Cardiac muscle cell (in vitro differentiated cells and primary cell): ENCODE measurements at places on chromosomes 16 and 17. TPM values are rescaled to one million over a fixed set of nuclear protein-coding genes. Genes with fewer than 3 reads are reported as not detected.

The MAP2K6 gene
- 13.1 and 14.2 TPM in 2 replicates for polyA plus RNA-seq

The CLEC19A gene
- polyA plus RNA-seq: not detected in 2 replicates

The SPDYE4 gene
- not detected in 2 replicates for polyA plus RNA-seq

The TMEM235 gene
- polyA plus RNA-seq: 1.7 and 2.3 TPM in 2 replicates

The SLC5A10 gene
- polyA plus RNA-seq: not detected in 2 replicates

The TPSAB1 gene
- not detected in 2 replicates for polyA plus RNA-seq

The CES2 gene
- 69.1 and 94.3 TPM in 2 replicates for polyA plus RNA-seq

The EIF5A gene
- polyA plus RNA-seq: 719 and 988 TPM in 2 replicates

The KAT2A gene
- polyA plus RNA-seq: 89.0 and 121 TPM in 2 replicates

The CLEC3A gene
- polyA plus RNA-seq: not detected in 2 replicates

The ASPA gene
- polyA plus RNA-seq: not detected in 2 replicates

The CRLF3 gene
- 19.9 and 24.1 TPM in 2 replicates for polyA plus RNA-seq

The MMP25 gene
- polyA plus RNA-seq: 4.3 and 5.8 TPM in 2 replicates

The RNF112 gene
- polyA plus RNA-seq: 0.66 and 0.79 TPM in 2 replicates

The CD300LB gene
- not detected in 2 replicates for polyA plus RNA-seq

The TMEM204 gene
- polyA plus RNA-seq: 0.44 and 1.6 TPM in 2 replicates

The ANKFN1 gene
- polyA plus RNA-seq: 0.55 TPM in 1 of 2 replicates, not detected in the other

The PALB2 gene
- 10.8 and 13.8 TPM in 2 replicates for polyA plus RNA-seq

The ARHGAP27 gene
- polyA plus RNA-seq: 5.6 and 12.3 TPM in 2 replicates

The HID1 gene
- 45.4 and 57.3 TPM in 2 replicates for polyA plus RNA-seq

The KRT27 gene
- not detected in 2 replicates for polyA plus RNA-seq

The PERCC1 gene
- polyA plus RNA-seq: not detected in 2 replicates

The CNTNAP4 gene
- 0.29 TPM in 1 of 2 replicates, not detected in the other for polyA plus RNA-seq

The ADAM11 gene
- 22.3 and 29.1 TPM in 2 replicates for polyA plus RNA-seq

The AIPL1 gene
- not detected in 2 replicates for polyA plus RNA-seq

The HBZ gene
- not detected in 2 replicates for polyA plus RNA-seq

The ADCY7 gene
- 9.3 and 13.6 TPM in 2 replicates for polyA plus RNA-seq

The ADGRG3 gene
- polyA plus RNA-seq: 0.41 TPM in 1 of 2 replicates, not detected in the other

The KRTAP2-1 gene
- polyA plus RNA-seq: not detected in 2 replicates

The CDT1 gene
- 15.9 and 17.9 TPM in 2 replicates for polyA plus RNA-seq

The KRT15 gene
- polyA plus RNA-seq: 0.15 TPM in 1 of 2 replicates, not detected in the other

The ADAMTS18 gene
- not detected in 2 replicates for polyA plus RNA-seq

The FOXC2 gene
- 3.7 and 10.5 TPM in 2 replicates for polyA plus RNA-seq

The ZNF423 gene
- polyA plus RNA-seq: 12.3 and 15.9 TPM in 2 replicates

The DDX52 gene
- 22.4 and 35.1 TPM in 2 replicates for polyA plus RNA-seq

The CACNG5 gene
- not detected in 2 replicates for polyA plus RNA-seq

The PDE6G gene
- 0.85 and 2.3 TPM in 2 replicates for polyA plus RNA-seq

The ZACN gene
- polyA plus RNA-seq: 5.8 and 33.8 TPM in 2 replicates

The RDM1 gene
- polyA plus RNA-seq: 2.6 and 17.8 TPM in 2 replicates

The OVCA2 gene
- polyA plus RNA-seq: 40.6 and 50.1 TPM in 2 replicates

The FBXW10 gene
- 0.31 TPM in 1 of 2 replicates, not detected in the other for polyA plus RNA-seq

The NPIPA5 gene
- 6.5 and 7.4 TPM in 2 replicates for polyA plus RNA-seq

The KRT25 gene
- not detected in 2 replicates for polyA plus RNA-seq

The PRKCB gene
- polyA plus RNA-seq: 1.5 and 1.6 TPM in 2 replicates

The SAMD14 gene
- polyA plus RNA-seq: 2.0 and 2.5 TPM in 2 replicates

The PROCA1 gene
- 7.8 and 11.1 TPM in 2 replicates for polyA plus RNA-seq

The CD300E gene
- 0.34 TPM in 1 of 2 replicates, not detected in the other for polyA plus RNA-seq
